ENCODE measurements at places on chromosomes 5 and 9.

DNA sequence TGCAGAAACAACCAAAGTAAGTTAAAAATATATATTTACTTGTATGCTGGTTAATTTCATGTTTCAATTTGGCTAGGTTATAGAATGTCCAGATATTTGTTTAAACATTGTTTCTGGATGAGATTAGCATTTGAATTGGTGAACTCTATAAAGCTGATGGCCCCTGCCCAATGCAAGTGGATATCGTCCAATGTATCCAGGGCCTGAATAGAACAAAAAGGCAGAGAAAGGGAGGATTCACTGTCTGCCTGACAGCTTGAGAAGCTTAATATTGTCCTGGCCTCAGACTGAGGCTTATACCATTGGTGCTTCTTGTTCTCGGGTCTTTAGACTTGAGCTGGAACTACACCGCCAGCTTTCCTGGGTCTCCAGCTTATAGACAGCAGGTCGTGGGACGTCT, 446.7 kb upstream of the ACTBL2 start:
- no peak for DNase-seq

GRCh38 chr9:112038017-112038408, 137.1 kb downstream of the SUSD1 start:
- no peak for DNase-seq

- peak; percentile 13 for DNase-seq
Observed at GRCh38 chr5:75510836-75511434, 494 bp downstream of the CERT1 start.

GRCh38 chr9:71984403-71984802, 73.0 kb downstream of the C9orf85 start:
- DNase-seq = no peak

- DNase-seq = no peak
Observed at GRCh38 chr9:127803507-127804352, 1.0 kb downstream of the FPGS start.

GRCh38 chr5:172903790-172904189, 55.4 kb upstream of the RPL26L1 start:
- DNase-seq = no peak

- no peak for DNase-seq
Observed at GRCh38 chr9:2833096-2833495, 10.8 kb downstream of the PUM3 start.

GRCh38 chr9:134802216-134802795, 78.3 kb upstream of the FCN2 start:
- no peak for DNase-seq

DNA sequence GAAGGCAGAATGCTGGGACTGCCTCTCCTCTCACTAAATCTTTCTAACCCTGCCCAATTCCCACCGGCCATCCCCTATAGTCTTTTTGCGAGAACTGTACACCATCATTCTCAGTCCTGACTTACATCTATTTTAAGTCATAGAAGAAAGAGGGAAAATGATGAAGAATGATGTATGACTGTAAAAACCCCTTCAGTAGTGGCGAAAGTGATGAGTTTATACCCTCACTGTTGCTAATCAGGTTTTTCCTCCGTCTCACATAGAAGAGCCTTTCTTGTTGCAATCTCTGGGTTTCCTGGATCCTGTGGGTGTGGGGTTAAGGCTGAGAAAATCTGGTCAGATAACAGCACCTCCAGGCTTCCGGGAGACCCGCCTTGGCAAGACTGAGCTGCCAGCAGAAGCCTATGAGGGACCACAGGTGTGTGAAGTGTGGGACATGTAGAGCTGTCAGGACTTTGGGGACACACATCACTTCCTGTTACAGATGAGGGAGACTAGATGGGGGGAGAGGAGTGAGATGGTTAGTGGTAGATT, 147.1 kb upstream of the SLC12A2 start:
- DNase-seq = no peak

DNA sequence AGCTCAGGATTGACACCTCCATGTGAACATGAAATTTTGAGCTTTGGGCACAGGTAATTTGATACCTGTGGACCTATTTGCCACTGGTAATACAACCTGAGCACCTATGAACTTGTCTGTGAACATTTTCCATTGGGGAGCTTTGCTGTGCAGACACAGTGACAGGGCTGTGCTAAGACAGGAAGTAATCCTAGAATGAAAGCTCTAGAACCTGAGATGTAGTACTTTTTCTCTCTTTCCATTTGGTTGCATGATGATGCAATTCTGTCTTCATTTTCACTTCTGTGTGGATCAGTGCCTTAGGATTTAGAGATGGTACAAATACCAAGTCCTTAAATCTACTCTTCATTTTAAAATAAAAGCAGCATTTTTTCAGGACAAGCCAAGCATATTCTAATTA, 216.9 kb downstream of the NR3C1 start:
- no peak for DNase-seq

DNA sequence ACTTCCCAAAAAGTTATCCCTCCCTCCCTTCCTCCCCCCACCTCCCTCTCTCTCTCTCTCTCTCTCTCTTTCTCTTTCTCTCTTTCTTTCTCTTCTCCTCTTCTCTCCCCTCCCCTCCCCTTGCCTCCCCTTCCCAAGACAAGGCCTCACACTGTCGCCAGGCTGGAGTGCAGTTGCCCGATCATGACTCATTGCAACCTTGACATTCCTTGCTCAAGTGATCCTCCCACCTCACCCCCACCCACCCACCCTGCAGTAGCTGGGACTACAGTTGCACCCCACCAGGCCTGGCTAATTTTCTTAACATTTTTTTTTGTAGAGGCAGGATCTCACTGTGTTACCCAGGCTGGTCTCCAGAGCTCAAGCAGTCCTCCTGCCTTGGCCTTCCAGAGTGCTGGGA, 32.8 kb downstream of the VPS13A start:
- DNase-seq = no peak

GRCh38 chr9:21155501-21155900, 11.0 kb downstream of the IFNA21 start:
- DNase-seq = no peak

Measured in activated naive CD4-positive, alpha-beta T cell (primary cell).